ENCODE measurements at places on chromosomes 5 and 9. TPM values are rescaled to one million over a fixed set of nuclear protein-coding genes. Genes with fewer than 3 reads are reported as not detected.

WDR31 gene
- 0.63 TPM for total RNA-seq

IFNK gene
- not detected for total RNA-seq

MEGF10 gene
- total RNA-seq = 0.16 TPM

SPATA6L gene
- 0.97 TPM for total RNA-seq

PCDHGB4 gene
- 20.1 TPM for total RNA-seq

RGS7BP gene
- 2.8 TPM for total RNA-seq

KCNIP1 gene
- 0.32 TPM for total RNA-seq

FBXW2 gene
- 42.8 TPM for total RNA-seq

DNAJC25 gene
- total RNA-seq = 3.4 TPM

NIM1K gene
- total RNA-seq = not detected

C5orf52 gene
- total RNA-seq = not detected

YTHDC2 gene
- total RNA-seq = 16.7 TPM

NEUROG1 gene
- not detected for total RNA-seq

FIBCD1 gene
- total RNA-seq = not detected

IGFBPL1 gene
- total RNA-seq = 0.25 TPM

DDX4 gene
- not detected for total RNA-seq

CARTPT gene
- total RNA-seq = not detected

TUSC1 gene
- 6.8 TPM for total RNA-seq
